Stimulated activated CD4-positive, alpha-beta T cell treated with anti-CD3 and anti-CD28 coated beads, Interleukin-1b, Interleukin-23, amount 100 ng/mL, for 24 hours (primary cell): ENCODE measurements at places on chromosomes 4 and X.

- no peak for DNase-seq
These were observed 151.3 kb downstream of the DCLK2 start for GRCh38 chr4:150229520-150229919.

- no peak for DNase-seq
These were observed 28.0 kb downstream of the FRMPD3 start for GRCh38 chrX:107477406-107477805.

- no peak for DNase-seq
These were observed 68.6 kb downstream of the CAMK2D start for GRCh38 chr4:113692809-113693411.

- no peak for DNase-seq
These were observed 14.3 kb downstream of the SHROOM3 start for GRCh38 chr4:76449362-76449767.

DNA sequence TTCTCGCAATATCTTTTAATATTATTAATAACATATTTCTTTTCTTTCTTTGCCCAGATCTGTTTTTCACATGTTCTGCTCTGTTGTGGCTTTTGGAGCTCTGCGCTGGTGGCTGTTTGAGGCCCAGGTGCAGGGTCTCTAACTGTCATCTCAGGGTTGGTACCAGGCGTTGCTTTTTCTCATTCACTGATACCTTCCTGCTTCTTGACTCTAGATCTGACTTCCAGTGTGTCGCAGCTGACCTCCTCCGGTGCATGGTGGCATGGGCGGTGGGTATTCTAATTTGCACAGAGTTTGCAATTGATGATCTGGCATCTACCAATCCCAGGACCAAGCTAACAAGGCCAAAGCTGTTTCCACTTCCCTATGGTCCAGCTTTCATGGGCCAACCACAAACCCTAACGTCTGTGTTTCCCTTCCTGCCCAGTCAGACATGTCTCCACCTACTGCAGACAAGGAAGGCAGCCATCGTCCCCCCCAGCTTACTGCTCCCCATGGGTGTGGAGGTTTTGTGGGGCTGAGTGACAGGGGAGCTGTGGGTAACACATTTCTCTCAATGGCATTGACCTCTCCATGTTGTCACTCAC, 25.2 kb downstream of the LETM1 start:
- DNase-seq, result no peak

DNA sequence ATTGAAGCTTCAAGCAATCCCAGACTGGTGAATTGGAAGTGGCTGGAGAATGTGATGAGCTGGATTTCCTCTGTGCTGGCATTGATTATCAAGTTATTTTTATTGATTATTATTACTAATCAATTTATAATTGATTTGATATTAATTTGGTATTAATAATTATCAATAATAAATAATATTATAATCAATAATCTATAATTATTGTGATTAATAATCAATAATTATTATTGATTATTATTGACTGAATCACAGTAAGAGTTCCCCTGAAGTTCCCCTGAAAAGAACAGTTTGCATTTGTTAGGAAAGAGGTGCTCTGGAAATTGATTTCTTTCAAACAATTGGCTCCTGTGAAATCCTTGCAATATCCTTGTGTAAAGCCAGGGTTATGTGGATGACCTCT, 7.5 kb upstream of the FAM9A start:
- no peak for DNase-seq

DNA sequence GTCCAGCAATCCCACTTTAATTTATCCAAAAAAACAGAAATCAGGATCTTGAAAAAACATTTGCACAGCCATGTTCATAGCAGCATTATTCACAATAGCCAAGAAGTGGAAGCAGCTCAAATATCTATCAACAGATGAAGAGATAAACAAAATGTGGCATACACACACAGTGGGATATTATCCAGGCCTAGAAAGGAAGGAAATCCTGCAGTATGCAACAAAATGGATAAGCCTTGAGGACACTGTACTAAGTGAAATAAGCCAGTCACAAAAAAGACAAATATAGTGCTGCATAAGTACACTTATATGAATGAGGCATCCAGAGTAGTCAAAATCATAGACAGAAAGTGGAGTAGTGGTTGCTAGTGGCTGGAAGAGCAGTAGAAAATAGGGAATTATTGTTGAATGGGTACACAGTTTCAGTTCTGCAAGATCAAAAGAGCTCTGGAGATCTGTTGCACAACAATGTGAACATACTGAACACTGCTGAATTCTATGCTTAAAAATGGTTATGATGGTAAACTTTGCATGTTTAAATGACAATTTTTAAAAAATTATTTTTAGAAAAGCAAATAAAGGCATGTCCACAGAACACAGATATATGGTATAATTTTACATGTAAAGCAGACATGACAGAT, 25.6 kb downstream of the CHM start:
- DNase-seq, result no peak

- DNase-seq, result no peak
These were observed 656.7 kb downstream of the ZNF674 start for GRCh38 chrX:45888518-45888917.

- no peak for DNase-seq
These were observed 232.0 kb upstream of the KLF8 start for GRCh38 chrX:56000174-56000573.

- DNase-seq, result no peak
These were observed 11.6 kb upstream of the DUSP9 start for GRCh38 chrX:153635388-153635787.

- no peak for DNase-seq
These were observed 174.4 kb upstream of the SPIN4 start for GRCh38 chrX:63525491-63525890.

GRCh38 chr4:48409203-48409602, 67.9 kb downstream of the SLAIN2 start:
- DNase-seq, result no peak

DNA sequence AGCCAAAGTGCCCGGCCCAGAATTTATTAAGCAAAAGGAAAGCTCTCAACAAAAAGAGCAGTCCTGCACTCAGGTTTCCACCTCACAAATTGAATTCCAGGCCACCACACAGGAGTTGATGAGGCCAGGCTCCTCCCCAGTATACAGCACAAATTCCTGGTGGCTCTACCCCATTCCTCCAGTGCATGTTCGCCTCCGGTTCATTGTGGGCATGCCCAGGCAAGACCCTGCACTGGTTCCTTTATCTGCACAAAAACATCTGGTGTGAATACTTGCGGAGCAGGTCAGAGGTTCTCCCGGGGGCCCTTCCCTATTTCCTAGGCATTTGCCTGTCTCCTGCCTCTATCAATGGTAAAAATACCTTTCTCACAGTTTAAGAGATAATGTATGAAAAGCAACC, 195.2 kb upstream of the ANXA10 start:
- no peak for DNase-seq

GRCh38 chr4:8855818-8856245, 15.8 kb downstream of the HMX1 start:
- DNase-seq, result no peak

GRCh38 chr4:25927361-25928195, 13.6 kb downstream of the SMIM20 start:
- DNase-seq, result no peak

DNA sequence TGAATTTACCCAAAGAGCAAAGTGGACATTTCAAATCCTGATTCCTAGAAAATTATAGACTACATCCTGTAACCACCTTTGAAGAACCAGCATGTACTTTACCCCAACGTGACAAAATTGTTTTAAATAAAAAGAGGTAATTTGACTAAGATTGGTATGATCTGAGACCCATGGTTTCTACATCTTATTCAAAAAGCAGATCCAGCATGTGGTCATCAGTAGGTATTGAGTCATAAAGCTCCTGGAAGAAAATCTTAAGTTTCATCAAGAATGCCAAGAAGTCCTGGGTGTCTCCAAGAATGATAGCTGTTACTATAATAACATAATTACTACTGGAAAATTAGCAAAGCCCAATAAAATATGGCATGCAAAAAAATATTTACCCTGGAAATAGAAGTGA, 61.8 kb downstream of the NFKB1 start:
- no peak for DNase-seq

DNA sequence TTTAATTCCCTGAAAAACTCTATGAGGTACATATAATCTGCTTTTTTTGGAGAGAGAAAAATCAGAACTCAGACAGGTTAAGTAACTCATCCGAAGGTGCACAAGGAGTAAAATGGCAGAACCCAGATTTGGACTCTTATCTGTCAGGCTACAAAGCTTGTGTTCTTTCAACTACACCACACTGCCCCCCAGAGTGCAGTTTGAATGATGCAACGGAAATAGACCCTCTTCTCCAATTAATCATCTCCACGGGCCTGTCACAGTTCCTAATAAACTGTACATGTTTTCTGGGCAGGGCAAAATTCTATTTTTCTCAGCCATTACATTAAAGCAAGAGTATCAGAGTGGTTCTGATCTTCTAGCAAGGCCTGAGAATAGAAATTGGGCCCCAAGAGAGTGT, 35.3 kb upstream of the DCX start:
- DNase-seq, result no peak

GRCh38 chrX:13791559-13791958, 25.3 kb downstream of the GPM6B start:
- no peak for DNase-seq

DNA sequence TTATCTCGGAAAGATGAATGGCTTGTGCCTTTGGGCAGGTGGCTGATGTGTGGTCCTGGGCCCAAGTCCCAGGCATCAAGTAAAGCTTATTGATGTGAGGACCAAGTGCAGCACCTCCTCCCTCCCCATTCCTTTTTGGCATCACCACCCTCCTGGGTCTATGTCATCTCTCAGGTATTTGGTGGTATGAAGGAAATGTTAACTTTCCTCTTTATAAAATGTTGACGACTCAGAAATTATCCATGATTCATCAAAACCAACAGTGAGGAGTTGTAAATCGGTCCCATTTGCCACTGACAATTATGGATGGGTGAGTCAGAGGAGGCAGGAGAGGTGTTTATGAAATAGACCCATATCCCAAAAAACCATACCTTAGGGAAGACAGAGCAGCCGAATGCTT, 229.4 kb upstream of the GATB start:
- DNase-seq, result no peak

DNA sequence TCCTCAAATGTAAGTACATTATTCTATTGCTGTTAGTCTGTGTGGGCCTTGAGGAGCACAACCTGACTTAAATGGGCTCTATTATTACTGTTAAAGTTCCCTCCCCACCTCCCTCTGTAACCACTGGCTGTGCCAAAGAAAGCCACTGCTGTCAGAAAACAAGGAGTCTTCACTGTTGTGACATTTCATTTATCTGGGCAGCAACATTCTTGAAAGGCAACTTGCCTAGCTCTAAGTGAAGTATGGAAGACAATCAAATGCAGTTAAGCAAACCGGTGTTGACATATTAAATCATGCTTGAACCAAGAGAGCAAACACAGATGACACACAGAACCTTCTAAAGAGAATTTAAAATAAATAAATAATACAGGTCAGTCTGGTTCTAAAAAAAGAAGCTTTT, 81.0 kb downstream of the EPHA5 start:
- DNase-seq, result no peak

- no peak for DNase-seq
These were observed 1.8 kb upstream of the KDM6A start for GRCh38 chrX:44871114-44871645.

GRCh38 chr4:4871573-4872313, 12.3 kb downstream of the MSX1 start:
- DNase-seq, result no peak

GRCh38 chr4:166422475-166422874, 549.4 kb downstream of the TLL1 start:
- DNase-seq, result no peak

GRCh38 chrX:9903146-9903545, 64.0 kb upstream of the CLDN34 start:
- no peak for DNase-seq

DNA sequence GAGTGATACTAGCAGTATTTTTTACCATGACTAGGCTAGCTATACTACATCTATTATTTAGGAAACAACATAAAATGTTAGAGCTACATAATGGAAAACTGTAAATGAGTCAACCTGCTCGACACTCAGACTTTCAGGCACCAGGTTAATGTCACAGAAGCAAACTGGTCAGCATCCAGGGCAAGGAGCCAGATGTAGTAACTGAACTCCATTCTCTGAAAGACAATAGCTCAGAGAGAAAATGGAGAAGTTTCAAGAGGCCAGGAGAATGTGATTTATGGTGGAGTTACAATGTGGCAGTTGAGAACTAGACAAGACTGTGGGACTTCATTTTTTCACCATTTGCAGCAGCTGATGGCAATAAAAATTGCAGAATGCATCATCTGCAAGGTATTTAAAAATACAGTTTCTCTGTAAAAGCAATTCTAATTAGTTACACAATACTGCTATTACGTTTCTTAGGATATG, 342.7 kb upstream of the PABPC4L start:
- no peak for DNase-seq

GRCh38 chrX:104189837-104190236, 23.6 kb downstream of the FAM199X start:
- DNase-seq, result no peak

DNA sequence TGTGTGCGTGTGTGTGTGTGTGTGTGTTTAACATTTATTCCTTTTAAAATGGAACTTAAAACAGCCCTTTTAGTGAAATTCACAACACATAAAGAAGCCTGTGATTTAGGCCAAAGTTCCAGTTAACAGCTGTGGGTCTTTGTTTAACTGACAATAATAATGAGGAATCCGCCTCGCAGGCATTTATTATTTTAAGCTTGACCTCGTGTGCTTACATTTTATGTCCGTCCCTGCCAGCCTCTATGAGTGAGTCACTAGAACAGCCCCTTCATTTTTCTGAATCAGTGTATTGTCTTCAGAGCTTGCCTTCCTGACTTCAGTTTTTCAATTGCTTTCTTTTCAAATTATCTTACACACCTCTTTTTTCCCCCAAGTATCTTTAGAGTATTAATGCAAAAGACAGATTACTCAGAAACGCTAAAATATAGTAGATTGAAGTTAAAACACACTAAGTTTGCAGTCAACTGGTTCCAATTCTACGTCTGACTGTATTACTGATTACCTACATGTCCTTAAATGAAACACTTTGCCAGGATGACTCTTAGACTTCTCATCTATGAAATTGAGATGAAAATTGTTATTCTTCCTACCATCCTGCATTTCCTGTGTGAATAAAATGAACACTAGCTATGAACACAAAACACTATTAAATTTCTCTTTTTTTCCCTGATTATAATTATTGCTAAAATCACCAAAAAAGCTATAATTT, 319.6 kb upstream of the HS3ST1 start:
- no peak for DNase-seq

DNA sequence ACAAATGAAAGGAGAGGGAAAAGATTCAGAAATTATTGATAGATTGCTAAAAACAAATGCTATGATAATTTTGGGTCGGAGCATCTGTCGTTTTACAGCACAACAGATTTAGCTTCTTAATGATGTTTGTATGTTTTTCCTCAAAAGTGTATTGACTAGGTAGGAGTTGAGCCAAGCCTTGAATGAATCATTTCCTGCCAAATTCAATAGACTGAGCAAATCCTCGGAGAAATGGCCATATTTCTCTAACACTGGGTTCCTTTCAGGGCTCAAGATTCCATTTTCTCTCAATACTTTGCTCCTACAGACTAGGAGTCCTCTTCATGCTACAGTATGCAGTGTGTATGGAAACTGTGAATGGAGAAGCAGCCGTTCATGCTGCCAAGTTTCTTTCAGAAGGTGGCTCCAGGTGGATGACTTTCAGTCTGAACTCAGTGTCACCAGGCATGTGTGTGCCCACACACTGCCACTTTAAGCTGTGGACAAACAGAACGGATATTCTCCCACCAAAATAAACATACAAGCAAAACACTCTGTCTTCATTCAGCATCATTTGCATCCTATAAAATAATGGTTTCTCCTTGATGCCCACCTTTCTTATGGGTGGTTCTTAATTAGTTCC, 146.0 kb downstream of the TBL1X start:
- DNase-seq, result no peak
